Left renal pelvis (tissue), 4 donors: ENCODE measurements at places on chromosomes 2 and 18.

DNA sequence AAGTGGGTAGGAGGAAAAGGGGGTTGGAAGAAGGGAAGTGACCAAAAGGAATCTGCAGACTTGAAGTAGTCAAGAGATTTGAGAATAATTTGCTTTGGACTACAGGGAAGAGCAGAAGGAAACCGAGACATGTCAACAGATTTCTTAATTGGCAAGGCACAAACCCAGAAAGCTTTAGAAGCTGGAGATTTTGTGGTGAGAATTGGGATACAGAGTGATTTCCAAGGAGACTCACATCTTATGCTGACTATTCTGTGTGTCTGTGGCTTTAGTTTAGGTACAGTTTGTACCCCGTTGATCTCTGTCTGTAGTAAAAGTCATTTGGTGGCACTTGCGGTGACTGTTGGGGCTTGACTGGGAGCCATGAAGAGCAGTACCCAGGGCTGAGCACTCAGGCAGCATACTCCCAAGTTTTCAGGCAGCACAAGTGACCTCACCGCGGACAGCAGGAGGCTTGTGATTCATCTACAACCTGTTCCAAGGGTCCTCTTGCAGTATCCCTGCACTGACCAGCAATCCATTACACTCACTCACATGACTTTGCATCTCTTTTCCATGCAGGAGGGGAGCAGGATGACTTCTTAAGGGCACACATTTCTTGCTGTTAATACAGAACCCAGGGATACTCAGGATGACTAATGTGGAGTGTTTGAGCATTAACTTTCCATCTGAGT lies 97.1 kb upstream of the TNP1 start:
- DNase-seq: no peak

GRCh38 chr2:157751462-157752058 lies 122.9 kb upstream of the ACVR1C start:
- no peak for DNase-seq

- DNase-seq: no peak
Observed at GRCh38 chr2:103172821-103173220, 411.0 kb downstream of the TMEM182 start.

DNA sequence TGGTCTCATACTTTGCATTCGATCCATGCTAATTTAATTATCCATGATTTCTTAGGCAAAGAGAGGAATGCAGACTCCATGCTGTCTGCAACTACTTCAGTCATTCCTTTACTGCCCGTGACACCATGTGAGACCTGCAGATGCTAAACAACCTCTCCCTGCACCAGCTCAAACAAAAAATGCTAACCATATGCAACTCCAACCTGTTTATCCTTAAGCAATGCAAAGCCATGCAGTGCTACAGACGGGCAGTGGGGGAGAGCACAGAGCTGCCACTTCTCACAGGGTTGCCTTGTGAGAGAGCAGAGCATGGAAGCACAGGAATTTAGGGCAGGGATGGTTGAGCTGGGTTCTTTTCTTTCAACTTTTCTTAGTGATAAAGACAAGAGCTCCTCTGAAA lies 74.9 kb upstream of the KLHL14 start:
- DNase-seq: no peak

DNA sequence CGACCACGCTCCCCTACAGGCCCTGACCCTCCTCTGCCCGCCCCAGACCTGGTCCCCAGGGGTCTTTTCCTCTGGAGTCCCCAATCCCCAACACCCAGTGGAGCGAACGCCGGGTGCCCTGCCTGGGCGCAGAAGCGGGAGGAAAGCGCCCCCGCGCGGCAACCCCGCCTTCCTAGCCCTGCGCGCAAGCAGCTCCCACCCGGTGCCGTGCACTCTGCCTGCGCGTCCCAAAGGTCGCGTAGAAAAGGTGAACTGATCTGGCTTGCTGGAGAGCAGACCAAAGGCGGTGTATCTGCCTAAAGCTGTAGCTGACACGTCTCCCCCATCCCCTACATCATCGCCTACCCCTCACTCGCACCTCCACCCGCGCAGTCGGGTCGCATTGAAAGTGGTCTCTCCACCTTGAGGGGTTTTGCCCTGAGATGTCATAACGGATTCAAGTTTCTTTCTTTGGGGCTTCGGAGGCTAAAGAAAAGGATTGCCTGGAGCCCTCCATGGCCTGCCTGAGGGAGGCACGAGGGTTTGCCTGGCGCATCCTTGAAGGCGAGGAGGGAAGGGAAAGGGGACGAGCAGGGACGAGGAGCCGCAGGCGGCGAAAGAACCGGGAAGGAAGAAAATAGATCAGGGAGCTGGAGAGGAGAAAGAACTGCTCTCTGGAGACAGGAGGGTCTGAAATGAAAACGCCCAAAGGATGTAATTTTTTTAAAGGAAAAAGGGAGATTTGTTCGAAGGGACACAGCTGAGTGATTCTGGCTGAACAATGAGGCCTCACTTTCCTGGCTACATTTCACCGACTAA lies 5.8 kb downstream of the GAD1 start:
- DNase-seq: no peak

DNA sequence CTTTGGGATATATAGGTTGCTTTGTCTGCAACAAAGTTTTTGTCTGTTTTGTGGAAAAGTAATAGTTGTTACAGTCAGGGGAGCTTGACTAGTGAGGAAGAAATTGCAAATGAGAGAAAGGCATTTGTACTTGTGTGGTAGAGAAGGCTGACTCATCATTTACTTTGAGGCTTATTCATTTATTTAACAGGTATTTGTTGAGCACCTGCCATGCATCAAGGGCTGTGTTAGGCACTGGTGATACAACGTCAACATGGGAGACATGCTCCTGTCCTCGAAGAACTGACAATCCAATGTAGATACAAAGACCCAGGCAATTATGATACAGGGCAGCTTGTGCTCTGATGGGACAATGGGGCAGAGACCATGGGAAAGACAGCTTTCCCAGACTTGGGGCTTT lies 79.5 kb downstream of the UPP2 start:
- no peak for DNase-seq

DNA sequence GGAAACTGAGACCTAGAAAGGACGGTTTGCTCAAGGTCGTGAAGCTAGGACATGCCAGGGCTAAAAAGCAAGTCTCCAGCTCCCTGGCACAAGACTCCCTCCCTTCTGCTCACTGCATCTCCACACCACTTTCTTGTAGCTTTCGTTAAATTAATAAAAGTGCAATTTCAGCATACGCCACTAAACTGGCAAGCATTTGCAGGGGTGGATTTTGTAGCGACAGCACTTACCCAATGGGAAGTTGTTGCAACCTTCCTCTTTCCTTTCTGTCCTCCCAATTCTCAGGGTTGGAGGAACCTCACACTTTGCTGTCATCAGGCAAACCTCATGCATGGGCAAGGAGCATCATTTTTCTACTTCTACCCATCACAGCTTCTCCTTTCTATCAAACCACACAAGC lies 7.4 kb upstream of the RHOB start:
- no peak for DNase-seq

GRCh38 chr2:17753803-17754663 lies at the start of the genes GEN1 and SMC6:
Gene GEN1, plus strand, starts transcription at chr2:17754138. Its CDS starts 5,806 bp downstream, at chr2:17759944.
Gene SMC6, minus strand, starts transcription at chr2:17753810. Its CDS starts 7,864 bp downstream, at chr2:17745946.
- DNase-seq: peak; percentile 82

DNA sequence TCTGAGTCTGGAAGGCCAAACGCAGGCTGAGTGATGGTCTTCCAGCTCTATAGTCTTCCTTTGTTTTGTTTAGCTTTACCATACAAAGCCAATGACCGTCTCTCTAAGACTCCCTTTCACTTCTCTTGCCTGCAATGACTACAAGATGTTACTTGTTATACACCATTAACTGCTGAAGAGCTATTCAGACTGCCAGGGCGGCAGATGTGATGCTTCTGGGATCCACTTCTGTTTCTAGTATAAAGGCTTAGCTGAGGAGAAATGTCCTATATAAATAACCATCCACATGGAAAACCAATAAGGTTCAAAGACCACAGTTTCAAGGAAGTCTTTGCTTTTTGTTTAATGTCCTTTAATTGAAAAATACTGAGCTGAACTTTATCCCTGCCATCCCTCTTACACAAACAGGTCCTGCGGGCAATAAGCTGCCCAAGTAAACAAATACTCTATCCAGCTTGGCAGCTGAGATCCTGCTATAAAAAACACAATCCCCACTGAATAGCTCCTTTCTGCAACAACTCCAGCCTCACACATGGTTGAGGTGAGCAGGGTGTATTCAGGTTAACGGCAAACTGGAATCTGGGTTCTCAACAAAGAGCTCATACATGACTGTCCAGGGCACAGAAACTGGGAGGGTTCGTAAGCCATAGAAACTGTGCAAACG lies 124.6 kb downstream of the VIT start:
- DNase-seq: no peak

GRCh38 chr2:179272406-179273192 lies 8.0 kb upstream of the SESTD1 start:
- DNase-seq: no peak

- DNase-seq: no peak
Observed at GRCh38 chr18:70370762-70371733, 82.2 kb downstream of the SOCS6 start.

DNA sequence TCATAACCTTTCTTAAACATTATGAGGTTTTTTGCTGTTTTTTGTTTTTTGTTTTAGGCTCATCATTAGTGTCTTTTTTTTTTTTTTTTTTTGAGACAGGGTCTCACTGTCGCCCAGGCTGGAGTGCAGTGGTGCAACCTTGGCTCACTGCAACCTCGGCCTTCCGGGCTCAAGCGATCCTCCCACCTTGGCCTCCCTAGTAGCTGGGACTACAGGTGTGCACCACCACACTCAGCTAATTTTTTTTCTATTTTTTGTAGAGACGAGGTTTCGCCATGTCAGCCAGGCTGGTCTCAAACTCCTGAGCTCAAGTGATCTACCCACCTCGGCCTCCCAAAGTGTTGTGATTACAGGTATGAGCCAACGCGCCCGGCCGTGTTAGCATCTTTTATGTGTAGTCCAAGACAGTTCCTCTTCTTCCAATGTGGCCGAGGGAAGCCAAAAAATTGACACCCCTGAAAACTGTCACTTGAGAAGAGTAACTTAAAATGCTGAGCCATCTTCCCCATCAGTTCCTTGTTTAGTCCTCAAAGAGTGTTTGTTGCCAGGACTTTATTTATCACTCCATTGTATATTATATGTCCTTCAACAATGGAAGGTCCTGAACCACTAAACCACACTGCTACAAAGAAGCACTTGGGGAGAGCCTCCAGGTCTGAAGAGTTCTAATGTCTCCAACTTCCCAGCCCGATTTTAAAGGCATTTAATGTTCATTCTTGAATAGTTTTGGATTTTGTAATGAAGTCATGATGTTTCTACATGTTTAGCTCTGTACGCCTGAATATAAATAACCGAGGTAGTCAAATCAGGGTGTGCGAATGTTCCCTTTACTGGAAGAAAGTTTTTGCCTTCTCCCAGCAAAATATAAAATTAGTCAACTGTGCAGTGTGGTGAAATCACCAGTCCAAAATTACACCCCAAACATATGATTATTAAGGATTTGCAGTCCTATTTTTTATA lies 26.4 kb downstream of the ZNF516 start:
- no peak for DNase-seq

DNA sequence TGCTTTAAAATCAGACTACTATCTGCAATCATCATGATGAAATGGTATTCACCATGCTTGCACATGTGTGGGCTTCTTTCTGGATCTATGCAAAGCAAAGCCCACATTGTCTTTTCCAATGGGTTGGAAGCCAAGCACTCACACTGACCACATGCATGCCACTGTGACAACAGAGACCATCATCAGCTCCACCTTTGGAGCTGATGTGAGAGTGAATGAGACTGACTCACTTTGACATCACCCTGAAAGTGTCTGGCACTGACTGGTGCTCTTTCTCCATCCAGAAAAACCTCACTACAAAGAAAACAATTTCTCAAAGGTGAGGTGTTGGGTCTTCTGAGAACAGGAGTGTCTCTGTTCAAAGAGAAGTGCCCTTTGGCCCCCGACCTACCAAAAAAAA lies 4.7 kb downstream of the MYO5B start:
- no peak for DNase-seq

GRCh38 chr18:23916338-23916737 lies 98.2 kb upstream of the TTC39C start:
- DNase-seq: no peak

- DNase-seq: no peak
Observed at GRCh38 chr2:158315000-158315399, 141.6 kb downstream of the CCDC148 start.

DNA sequence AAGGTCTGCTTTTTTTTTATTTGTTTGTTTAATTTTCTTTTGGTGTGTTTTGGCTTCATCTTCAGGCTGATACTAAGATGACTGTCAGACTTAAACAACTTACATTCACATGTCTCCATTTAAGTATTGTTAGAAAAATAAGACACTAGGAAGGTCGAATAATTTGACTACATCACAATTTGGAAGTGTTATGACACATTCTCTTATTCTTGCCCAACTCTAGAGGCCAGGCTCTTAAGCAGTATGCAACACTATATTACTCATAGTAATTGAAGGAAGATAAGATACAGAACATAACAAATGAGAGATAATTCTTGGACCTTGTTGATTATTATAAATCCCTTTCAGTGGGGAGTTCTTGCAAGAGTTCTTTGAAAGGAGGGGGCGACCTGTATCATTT lies 295.3 kb upstream of the COL3A1 start:
- DNase-seq: no peak

DNA sequence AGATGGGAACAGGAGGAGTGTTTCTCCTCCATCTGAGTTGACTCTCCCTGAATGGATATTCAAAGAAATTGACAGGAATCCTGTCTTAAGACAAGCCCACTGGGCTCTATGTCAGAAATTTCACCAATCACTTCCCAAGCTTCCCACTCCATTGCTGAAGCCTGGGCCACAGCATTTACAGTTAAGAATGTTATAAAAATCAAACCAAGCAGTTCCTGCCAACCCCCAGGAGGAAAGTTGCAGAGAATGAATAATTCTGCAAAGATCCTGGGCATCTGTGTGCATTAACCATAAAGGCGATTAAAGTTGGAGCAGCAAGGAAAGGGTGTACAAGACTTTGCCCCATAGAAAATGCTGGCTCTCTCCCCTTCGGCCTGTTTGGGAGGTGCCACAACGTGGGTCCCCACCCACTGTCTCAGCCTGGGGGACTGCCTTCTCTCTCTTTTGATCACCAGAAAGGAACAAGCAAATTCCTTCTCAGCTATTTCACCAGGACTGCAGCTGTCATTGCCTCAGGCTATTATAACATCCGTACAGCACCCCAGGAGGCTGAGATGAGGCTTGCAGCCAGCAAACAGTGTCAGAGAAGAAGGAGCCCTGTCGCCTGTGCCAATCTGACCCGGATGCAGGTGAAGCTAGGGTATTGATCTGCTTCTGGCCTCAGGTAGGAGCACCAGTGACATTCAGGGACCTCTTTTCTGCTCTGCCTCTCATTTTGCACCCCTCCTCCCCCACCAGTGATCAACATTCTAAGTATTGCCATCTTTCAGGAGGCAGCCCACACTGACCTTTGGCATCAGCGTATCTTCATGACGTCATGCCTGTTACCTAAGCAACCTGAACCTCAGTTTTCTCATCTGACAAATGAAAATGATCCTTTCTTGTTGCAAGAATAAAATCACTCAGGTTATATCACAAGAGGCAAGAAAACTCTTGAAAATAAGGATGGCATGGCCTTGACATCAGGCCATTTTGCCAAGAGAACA lies 219.0 kb downstream of the SH3BP4 start:
- DNase-seq: no peak
